ENCODE measurements at places on chromosomes 12 and 14. TPM values are rescaled to one million over a fixed set of nuclear protein-coding genes. Genes with fewer than 3 reads are reported as not detected.

- DNase-seq: no peak
Measured at GRCh38 chr12:108568338-108569154, 6.2 kb downstream of the ISCU start.

OR4K1 gene
- not detected for polyA plus RNA-seq

BEST3 gene
- not detected for polyA plus RNA-seq

DNA sequence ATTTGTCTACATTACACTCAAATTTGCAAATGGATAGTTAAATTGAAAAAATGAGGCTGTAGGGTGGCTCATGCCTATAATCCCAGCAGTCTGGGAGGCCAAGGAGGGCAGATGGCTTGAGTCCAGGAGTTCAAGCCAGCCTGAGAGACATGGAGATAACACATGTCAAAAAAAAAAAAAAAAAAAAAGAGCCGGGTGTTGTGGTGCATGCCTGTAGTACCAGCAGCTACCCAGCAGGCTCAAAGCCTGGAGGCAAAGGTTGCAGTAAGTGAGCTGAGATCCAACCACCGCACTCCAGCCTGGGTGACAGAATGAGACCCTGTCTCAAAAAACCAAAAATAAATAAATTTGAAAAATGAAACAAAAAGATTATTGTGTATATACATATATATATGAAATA is 119.9 kb upstream of the MGAT4C start:
- no peak for DNase-seq

GRCh38 chr12:99043319-99043914 is 398.3 kb downstream of the APAF1 start:
- peak; percentile 0 for DNase-seq

DNA sequence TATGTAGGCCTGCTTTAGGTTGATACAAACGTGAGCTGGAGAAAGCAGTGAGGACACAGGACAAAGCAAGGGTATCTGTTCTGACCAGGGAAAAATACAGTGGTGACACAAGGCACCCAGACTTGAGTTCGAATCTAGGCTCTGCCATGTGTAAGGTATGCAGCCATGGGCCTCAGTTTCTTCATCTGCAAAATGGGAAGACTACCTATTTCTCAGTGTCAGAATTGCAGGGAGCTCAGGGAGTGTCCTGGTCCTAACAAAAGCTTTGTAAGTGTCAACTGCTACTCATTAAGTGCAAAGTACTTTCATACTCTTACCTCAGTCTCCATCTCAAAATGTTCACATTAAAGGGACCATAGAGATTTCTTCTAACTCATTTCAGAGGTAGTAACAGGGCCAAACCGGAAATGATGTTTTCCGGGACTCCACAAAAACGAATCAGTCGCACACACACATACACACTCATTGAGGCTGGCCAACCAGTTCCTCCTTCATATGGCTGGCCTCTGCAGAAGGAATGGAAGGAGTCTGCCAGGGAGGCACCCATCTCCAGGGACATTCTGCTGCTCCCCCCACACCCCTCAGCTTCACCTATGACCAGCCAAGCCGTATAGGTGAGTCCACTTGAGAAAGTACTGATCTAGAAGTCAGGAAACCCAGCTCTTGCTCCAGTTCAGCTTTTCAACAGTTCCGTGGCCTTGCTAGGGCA is 7.8 kb downstream of the CTDSP2 start:
- no peak for DNase-seq

GRCh38 chr12:18676996-18677588 is 60.7 kb downstream of the PLCZ1 start:
- no peak for DNase-seq

DNA sequence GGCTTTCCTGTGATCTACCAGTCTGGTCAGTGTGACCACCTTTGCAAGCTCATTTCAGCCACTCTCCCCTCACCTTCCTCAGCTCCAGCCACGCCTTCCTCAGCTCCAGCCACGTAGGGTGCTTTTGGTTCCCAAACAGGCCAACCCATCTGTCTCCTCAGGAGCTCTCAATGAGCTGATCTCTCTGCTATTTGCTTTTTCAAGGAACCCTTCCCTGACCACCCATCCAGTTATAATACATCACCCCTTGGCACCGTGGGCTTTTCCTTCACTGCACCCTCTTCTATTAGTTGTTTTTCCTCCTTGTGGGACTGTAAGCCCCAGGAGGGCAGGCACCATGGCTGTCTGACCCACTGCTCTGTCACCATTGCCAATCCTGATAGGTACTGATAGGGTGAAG is 2.3 kb upstream of the PRKCH start:
- DNase-seq: no peak

CLEC4C gene
- polyA plus RNA-seq: 2.7 TPM

GRCh38 chr14:71163050-71163841 is 256.0 kb downstream of the PCNX1 start:
- no peak for DNase-seq

DNA sequence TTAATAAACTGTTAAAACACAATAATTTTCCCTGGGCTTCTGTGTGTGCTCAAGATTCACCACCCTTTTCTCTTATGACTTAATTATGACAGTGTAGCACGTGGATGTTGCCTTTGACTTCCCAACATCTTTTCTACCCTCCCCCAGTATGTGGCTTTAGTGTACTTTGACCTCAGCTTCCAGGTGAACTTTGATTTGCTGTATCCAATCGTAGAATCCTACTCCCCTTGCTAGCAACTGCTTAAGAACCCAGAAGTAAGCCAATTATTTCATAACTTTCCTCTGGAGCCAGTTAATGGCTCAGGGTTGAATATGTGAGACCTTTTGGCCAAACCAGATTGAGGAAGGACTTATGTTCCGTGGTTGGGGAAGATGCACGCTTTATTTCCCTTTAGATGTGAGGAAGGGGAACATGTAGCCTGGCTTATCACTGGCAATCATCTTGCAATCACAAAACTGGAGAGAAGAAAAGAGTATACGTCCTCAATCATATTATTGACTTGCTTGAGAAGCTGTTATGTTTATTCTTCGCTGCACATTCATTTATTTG is 259.6 kb upstream of the ATP2B1 start:
- no peak for DNase-seq

DNA sequence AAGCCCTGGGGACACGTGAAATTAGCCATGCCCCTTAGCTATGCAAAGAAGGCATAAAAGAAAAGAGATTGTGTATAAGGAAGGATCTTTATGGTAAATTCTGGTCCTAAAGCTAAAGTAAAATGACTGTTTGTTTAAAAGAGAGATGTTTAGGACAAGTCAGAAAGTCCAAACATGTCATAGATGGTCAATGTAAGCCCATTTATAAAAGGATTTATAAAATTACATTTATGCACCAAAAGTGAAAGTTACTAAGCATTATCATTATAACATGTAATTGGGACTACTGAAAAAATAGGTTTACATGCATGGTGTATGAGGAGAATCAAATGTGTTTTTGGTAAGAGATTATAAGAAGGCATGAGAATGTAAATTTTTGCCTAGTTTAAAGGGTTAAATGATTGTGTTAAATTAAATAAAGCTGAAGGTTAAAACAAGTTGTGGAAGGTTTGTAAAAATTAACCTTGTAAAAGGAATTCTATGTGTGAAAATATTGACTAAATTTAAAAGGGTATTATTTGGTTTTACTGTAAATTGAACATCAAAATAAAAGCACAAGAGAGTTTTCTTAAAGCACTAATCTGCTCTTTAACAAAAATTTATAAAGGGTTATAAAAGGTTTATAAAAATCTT is 50.4 kb upstream of the TSPAN8 start:
- no peak for DNase-seq

DNA sequence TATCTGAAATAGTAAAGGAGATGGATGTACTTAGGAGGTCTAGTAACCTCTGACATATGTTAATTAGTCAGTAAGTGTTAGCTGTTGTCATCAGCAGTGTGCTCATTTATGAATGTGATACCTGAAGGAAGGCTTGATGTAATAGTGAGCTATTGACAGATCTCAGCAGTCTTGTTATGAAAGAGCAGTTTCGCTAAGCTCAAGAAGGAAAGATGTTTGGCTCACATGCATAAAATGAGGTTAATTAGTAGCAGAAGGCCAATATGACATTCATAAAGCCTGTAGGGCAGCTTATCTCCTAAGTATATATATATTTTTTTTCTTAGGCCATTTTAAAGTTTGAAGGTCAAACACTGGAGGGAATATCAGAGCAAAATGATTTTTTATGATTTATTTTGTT is 2.8 kb downstream of the FAM234B start:
- no peak for DNase-seq

- DNase-seq: no peak
Measured at GRCh38 chr12:117038919-117039318, 60.3 kb downstream of the TESC start.

DNA sequence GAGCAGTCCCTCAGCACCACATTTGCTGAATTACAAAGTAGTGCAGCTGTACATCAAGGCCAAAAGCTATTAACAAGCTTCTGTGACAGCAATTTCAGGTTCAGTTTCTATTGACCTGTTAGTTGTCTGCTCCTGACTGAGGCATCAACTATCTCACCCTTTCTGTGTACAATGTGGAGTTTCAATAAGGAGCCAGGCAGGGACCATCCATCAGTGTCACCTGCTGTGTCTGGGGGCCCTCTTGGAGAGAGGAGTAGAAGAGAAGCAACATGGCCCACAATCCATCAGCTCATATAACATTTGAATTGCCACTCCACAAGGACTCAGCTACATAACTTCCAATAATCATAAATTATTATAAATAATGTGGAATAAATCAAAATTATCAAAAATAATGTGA is 72.3 kb upstream of the CCDC196 start:
- DNase-seq: no peak

SYNDIG1L gene
- not detected for polyA plus RNA-seq

KLRB1 gene
- 303 TPM for polyA plus RNA-seq

C3AR1 gene
- polyA plus RNA-seq: 10.8 TPM

- no peak for DNase-seq
Measured at GRCh38 chr14:99522025-99522401, 40.8 kb downstream of the CCNK start.

DYNLL1 gene
- polyA plus RNA-seq: 508 TPM

ASPG gene
- polyA plus RNA-seq: not detected

DNA sequence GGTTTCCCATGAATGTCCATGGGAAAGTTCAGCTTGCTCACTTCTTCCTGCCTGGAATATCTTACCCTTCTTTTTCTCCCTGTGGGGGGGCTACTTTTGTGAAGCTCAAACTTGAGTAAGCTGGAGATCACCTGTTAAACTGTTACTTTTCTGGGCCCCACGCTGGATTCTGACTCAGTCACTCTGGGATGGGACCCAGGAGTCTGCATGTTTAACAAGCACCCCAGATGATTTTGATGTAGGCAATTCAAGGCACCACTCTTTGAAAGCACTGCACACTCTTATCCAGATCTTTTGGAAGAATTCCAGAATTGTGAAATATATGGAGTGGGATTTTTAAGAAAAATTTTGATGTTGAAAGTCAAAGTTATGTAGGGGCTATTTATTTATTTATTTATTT is 46.3 kb upstream of the IGF1 start:
- no peak for DNase-seq

- no peak for DNase-seq
Measured at GRCh38 chr14:76846331-76847047, 20.3 kb downstream of the LRRC74A start.

- DNase-seq: peak; percentile 36
Measured at GRCh38 chr12:46546634-46547273, 174.2 kb upstream of the SLC38A2 start.

DNA sequence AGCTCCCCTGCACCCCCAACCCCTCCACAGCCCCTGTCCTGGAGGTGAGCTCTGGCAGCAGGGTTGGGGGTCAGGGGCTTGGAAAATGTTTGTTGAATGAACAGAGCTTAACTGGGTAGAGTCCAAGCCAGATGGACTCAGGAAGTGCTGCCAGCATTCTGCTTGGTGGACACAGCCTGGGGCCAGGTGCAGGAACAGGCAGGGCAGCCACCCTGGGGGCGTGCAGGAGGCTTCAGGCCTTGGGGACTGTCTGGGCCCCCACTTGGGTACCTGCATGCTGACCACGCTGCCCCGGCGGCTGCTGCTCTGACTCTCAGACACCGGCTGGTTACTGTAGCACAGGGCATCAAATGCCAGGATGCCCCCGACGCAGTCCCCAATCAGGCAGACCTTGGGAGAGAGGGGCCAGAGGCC is 15.7 kb downstream of the ARL6IP4 start:
- DNase-seq: no peak

- DNase-seq: no peak
Measured at GRCh38 chr14:75290851-75291250, 12.2 kb downstream of the FOS start.

Data from immature natural killer cell (primary cell).